Vagina (tissue), 2 donors: ENCODE measurements at places on chromosomes 7 and 10.

- DNase-seq, result no peak
These were observed 8.0 kb downstream of the ELFN1 start for GRCh38 chr7:1678081-1678543.

- DNase-seq, result no peak
These were observed 1.8 kb downstream of the GNG11 start for GRCh38 chr7:93923296-93923695.

GRCh38 chr10:101273741-101274140 lies 44.5 kb upstream of the LBX1 start:
- no peak for DNase-seq

DNA sequence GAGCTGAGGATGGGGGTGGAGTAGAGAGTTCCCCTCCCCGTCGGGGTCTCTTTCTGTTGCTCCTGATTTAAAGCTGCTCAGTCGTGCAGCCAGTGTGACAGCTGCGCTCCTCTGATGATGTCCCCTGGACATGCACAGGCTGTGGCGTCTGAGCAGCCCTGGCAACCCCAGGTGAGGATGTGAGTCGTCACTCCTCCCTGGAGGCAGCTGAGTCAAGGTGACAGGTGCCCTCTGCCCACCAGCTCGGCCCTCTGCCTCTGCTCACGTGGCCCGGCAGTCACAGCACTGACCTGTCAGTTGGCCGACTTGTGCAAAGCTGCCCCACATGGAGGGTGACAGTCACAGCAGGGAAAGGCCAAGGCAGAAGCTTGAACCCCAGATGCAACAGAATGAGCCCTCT lies 33.9 kb downstream of the ANXA8 start:
- peak; percentile 77 for DNase-seq

DNA sequence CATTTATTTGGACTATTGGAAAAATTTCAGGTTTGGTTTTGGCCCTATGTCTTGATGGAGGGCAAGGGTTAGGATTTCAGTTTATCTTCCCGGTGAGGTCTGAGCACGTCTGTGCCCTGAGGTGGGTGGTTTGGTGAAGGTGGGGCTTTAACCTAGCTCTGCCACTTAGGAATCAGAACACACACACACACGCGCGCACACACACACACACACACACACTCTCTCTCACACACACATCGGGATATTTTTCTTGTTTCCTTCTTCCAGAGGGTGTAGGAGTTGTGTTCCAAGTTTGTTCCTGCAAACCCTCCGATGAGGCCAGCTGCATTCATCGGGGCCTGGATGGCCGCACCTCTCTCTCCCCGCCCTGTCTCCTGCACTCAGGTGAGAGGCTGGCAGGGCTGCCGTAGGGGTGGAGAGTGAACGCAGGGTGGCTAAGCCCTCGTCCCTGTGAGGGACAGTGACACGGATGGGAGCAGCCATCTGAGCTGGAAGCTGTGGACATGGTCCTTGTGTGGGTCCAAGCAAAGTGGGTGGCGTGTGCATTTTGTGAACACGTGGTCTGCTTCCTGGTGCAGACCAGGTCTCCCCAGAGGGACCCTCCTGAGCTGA lies 34.2 kb downstream of the CHST12 start:
- no peak for DNase-seq

DNA sequence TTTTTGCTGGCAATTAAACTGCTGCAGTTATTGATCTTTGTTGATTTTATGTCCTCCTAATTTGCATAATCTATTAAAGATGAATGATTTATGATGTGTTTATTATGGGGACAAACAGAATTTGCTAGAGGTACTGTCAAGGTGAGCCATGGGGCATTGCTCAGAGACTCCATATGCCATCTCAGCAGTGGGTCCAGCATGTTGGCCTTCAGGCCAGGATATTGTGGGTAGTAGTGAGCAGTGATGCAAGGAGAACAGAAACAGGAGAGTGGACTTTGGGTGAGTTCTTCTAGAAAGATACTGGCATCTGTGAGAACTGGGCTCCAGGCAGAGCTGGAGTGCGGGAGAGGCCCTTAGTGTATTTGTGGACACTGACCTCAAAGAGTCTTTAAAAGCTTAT lies 65.9 kb downstream of the PAX2 start:
- DNase-seq, result no peak

- no peak for DNase-seq
These were observed 3.2 kb upstream of the PAX2 start for GRCh38 chr10:100742076-100742771.

DNA sequence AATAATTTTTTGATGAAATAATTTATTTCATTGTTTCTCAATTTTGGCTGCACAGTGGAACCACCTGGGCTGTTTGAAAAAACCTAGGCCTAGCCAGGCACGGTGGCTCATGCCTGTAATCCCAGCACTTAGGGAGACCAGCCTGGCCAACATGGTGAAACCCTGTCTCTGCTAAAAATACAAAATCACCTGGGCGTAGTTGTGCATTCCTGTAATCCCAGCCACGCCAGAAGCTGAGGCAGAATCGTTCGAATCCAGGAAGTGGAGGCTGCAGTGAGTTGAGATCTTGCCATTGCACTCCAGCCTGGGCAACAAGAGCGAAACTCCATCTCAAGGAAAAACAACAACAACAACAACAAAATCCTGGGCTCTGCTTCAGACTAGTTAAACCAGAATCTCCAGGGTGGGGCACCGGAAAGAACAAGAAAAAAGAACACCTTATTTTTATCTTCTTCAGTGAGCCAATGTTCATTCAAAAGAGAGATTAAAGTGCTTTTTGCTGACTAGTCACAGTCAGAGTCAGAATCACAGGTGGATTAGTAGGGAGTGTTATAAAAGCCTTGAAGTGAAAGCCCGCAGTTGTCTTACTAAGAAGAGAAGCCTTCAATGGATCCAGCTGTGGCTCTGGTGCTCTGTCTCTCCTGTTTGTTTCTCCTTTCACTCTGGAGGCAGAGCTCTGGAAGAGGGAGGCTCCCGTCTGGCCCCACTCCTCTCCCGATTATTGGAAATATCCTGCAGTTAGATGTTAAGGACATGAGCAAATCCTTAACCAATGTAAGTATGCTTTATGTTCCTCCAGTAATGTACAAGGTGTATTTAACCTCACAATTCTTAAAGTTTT lies at the start of gene CYP2C18:
Gene CYP2C18 (plus strand): TSS at position 516 of the 841 bp plus-strand sequence. CDS start 91 bp downstream, at position 607.
- DNase-seq, result no peak

DNA sequence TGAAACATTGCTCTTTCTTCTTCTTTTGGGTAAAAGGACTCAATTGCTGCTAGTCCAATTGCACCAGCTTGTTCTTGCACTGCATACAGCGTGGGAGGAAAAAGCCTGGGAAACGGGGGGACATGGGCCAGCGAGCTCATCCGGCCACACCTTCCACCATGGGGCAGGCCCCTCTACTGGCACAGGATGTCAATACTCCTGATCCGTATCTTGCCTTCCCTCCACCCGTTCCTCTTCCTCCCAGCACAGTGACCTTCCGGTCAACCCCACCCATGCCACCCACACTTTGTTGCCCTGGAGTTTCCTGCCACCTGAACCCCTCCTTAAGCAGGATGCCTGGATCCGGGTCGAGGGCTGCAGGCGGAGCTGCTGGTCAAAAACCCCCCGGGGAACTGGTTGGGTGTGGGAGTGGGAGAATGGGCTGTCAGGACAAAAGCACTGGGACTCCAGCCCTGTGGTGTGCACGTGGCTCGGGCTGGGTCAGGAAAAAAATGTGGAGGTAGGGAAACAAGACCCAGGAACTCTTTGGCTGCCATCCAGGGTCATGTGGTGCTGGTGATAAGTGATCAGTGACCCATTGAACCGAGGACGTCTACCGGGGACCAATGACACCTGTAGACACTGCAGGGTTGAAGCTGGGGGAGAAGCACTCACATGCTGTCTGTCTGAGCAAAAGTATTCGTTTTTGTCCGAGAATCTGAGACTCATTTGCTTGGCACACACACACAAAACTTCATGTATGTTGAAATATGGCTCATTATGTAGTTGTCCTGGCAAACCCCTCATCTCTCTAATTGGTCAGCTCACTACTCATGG lies 8.1 kb downstream of the IL2RA start:
- DNase-seq, result peak; percentile 87

DNA sequence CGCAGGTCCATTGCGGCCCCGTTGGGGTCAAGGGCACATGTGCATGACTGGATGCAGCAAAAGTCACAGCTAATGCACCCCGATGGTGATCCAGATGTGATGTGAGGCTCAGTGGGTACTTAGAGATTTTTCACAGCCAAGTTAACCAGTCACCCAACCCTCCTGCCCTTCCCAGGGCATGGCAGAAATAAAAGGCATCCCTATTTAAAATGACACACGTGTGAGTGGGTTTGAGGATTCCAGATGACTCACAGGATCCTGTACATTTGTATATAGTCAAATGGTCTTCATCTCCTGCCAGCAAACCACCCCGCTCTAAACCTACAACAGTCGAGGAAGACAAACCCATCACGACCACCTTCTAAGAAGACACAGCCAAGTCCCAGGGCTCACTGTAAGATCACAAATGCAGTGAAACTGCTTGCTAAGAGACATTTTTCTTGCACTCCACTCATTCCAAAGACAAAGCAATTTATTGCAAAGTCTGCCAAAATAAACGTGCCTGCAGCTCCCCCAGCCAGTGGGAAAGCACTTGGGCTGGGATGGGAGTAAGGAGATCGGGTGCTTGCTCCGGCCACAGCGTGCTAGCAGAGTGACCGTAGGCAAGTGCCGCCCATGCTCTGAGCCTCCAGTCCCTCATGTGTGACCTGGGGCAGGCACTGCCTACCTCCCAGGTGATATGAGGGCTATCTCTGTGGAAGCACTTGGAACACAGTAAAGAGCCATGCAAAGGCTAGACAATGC lies 86.6 kb upstream of the MACROH2A2 start:
- DNase-seq, result no peak

GRCh38 chr7:149414745-149415390 lies 46.0 kb downstream of the ZNF777 start:
- no peak for DNase-seq

DNA sequence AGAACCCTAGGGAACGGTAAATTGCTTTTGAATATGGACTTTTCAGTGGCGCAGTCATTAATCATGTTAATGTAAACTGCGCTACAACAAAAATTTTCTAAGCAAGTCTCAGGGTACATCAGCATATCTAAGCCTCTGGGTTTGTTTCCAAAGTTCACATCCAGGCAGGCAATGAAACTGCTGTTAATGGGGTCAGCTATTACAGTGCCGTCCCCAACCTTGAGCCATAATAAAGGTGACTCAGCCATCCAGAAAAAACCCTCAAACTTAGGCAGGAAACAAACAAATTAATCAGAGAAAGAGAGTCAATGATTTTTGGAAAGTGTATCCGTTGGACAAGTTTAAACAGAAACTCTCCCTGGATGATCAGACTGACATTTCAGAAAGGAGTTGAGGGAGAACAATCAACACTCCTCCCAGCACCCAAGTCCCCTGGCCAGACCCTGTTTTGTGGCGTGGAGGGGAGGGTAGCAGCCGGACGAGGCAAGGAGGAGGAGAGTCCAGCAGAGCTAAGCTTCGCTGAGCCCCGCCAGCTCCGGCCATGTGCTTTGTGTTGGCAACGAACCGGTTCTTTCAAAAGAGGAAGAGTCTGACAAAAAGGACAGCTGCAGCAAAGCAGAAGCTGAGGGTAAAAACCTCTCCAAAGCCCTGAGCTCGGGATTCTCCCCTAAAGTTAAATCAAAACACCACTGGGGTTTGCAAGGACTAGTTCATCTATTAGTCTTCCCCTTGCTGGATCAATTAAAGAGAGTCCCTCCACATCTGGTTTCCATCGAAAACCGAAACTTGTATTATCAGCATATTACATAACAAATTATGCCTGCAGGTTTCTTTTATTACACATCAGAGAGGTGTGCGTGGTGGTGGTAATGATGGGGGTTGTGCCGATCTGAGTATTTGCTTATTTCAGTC lies 3.6 kb downstream of the FAM53B start:
- DNase-seq, result peak; percentile 92

- no peak for DNase-seq
These were observed 66.7 kb downstream of the PFKFB3 start for GRCh38 chr10:6269432-6269831.

- no peak for DNase-seq
These were observed 72.3 kb upstream of the DNAJB12 start for GRCh38 chr10:72426986-72427385.

DNA sequence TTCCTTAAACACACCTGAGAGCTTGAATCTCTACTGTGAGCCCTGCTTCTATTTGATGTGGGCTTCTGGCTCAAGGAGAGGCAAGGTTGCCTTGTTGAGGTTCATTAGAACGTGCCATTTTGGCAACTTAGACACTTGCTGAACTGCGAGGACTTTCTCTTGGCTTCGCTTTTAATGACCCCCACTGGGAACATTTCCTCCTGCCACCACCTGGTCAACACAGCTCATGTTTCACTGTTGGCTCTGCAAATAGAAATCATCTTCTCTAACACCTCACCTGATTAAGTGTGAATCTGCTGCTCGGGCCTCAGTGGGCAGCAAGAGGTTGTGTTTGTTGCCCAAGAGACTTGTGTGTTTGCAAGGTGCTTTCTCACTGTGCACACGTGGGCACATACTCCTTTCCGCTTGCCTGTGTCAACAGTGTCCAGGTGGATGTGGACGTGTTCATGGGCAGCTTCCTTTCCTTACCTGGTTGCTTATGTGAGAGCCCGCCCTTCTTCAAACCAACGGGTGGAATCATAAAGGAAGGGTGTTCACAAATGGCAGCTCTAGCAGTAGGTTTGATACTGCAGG lies 147.0 kb downstream of the NRP1 start:
- no peak for DNase-seq

- DNase-seq, result no peak
These were observed 158.8 kb upstream of the INHBA start for GRCh38 chr7:41861642-41862041.

GRCh38 chr10:48470893-48471805 lies 133.7 kb downstream of the ARHGAP22 start:
- DNase-seq, result no peak

- no peak for DNase-seq
These were observed 16.5 kb upstream of the SKAP2 start for GRCh38 chr7:26880852-26881251.
